ENCODE measurements at places on chromosomes 3 and 15. TPM values are rescaled to one million over a fixed set of nuclear protein-coding genes. Genes with fewer than 3 reads are reported as not detected.

- DNase-seq = peak; percentile 39
- H3K27me3 ChIP-seq = no peaks in the 10 kb centered on the region
- no peak overlapping the region for H3K27ac ChIP-seq
- H3K36me3 ChIP-seq = no peaks in the 10 kb centered on the region
Observed at GRCh38 chr3:15327941-15328340, 4.4 kb downstream of the SH3BP5 start.

DNA sequence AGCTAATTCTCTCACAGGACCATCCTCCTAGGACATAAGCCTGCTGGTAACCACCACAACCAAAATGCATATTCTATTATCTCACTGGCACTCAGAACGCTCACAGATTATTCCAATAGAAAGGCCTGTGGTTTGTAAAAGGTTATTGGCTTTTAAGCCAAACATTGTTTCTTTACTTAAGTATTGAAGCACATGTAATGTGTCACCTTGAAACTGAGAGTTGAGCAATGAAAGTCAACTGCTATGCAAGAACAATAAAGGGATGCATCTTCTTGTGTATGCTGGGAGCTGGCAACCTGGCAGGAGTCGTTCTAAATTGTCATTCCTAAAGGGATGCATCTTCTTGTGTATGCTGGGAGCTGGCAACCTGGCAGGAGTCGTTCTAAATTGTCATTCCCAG is 298.6 kb upstream of the DNAJC19 start:
- no peak for DNase-seq
- no peak overlapping the region for H3K27ac ChIP-seq
- H3K4me3 ChIP-seq = no peak overlapping the region

- no peaks in the 10 kb centered on the region for H3K36me3 ChIP-seq
- peak overlapping the region; percentile 26 for H3K27ac ChIP-seq
- DNase-seq = no peak
- peaks cover 5% of the 10 kb centered on the region for H3K4me1 ChIP-seq
- H3K27me3 ChIP-seq = no peaks in the 10 kb centered on the region
Observed at GRCh38 chr3:87997298-87997697, 61.5 kb downstream of the CGGBP1 start.

GRCh38 chr3:49531218-49531617 is 23.1 kb upstream of the BSN start:
- no peak for DNase-seq
- H3K27ac ChIP-seq = no peak overlapping the region
- peaks cover 2% of the 10 kb centered on the region for H3K36me3 ChIP-seq
- no peaks in the 10 kb centered on the region for H3K27me3 ChIP-seq
- H3K4me1 ChIP-seq = no peaks in the 10 kb centered on the region

DNA sequence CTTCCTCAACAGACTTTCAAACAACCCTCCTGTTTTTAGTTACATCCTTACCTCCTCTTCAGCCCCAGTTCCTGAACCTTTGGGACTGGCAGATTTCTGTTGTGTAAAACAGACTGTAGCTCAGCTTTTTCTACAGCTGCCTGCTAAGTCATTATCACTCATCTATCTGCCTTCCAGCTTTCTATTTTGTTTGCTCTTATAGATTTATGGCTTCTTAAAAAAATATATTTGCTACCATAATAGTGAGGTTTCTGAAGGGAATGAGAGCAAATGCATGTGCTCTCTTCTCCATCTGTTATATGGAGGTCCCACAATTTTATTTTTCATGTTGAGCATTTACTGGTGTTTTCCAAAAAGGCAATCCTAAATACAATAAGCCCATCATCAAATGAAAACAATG is 18.2 kb upstream of the GJD2 start:
- no peaks in the 10 kb centered on the region for H3K36me3 ChIP-seq
- H3K4me3 ChIP-seq = no peak overlapping the region
- H3K27ac ChIP-seq = no peak overlapping the region
- H3K4me1 ChIP-seq = no peaks in the 10 kb centered on the region

DNA sequence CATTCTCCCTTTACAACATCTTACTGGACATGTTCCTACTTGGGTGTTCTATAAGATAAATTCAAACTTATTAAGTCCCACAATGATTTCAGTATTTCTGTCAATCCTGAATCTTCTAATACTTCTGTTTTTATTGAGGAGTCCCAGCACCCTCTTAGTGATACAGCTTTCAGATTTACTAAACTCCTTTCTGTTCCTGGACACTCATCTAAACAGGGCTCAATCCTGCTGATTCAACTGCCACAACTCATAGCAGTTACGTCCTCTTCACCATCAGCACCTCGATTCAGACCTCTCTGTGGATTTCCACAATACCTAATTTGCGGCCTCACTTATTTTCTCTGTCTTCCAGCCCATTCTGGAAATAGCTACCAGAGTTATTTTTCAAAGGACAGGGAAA is 101.6 kb downstream of the KCNMB2 start:
- no peak overlapping the region for H3K4me3 ChIP-seq
- H3K27me3 ChIP-seq = no peaks in the 10 kb centered on the region
- no peaks in the 10 kb centered on the region for H3K36me3 ChIP-seq

The NEK10 gene
- total RNA-seq = 3.2 TPM

- no peak for DNase-seq
- H3K36me3 ChIP-seq = no peaks in the 10 kb centered on the region
- no peak overlapping the region for H3K27ac ChIP-seq
Observed at GRCh38 chr3:183369117-183369516, 59.3 kb downstream of the MCF2L2 start.

GRCh38 chr15:39209548-39210211 is 371.2 kb upstream of the THBS1 start:
- H3K27me3 ChIP-seq = no peaks in the 10 kb centered on the region
- H3K4me1 ChIP-seq = peaks cover 11% of the 10 kb centered on the region
- DNase-seq = no peak
- no peak overlapping the region for H3K4me3 ChIP-seq
- no peak overlapping the region for H3K27ac ChIP-seq
- no peaks in the 10 kb centered on the region for H3K36me3 ChIP-seq

DNA sequence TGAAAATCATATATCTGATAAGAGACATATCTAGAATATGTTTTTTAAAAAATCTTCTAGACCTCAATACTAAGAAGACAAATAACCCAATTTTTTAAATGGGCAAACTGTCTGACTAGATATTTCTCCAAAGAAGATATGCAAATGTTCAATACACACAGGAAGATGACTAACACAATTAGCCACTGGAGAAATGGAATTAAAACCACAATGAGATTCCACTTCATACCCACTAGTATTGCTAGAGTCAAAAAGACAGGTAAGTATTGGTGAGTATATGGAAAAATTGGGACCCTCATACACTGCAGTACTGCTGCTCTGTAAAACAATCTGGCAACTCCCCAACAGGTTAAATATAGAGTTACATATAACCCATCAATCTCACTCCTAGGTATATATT is 33.1 kb upstream of the TOPAZ1 start:
- H3K4me3 ChIP-seq = no peak overlapping the region
- no peaks in the 10 kb centered on the region for H3K36me3 ChIP-seq
- peak; percentile 57 for DNase-seq

The IQCH gene
- total RNA-seq = 1.9 TPM

- peaks cover 8% of the 10 kb centered on the region for H3K36me3 ChIP-seq
- peak overlapping the region; percentile 84 for H3K4me3 ChIP-seq
- peaks cover 23% of the 10 kb centered on the region for H3K4me1 ChIP-seq
- H3K27ac ChIP-seq = peak overlapping the region; percentile 99
Observed at GRCh38 chr3:15796771-15797641, 773 bp downstream of the ANKRD28 start.

DNA sequence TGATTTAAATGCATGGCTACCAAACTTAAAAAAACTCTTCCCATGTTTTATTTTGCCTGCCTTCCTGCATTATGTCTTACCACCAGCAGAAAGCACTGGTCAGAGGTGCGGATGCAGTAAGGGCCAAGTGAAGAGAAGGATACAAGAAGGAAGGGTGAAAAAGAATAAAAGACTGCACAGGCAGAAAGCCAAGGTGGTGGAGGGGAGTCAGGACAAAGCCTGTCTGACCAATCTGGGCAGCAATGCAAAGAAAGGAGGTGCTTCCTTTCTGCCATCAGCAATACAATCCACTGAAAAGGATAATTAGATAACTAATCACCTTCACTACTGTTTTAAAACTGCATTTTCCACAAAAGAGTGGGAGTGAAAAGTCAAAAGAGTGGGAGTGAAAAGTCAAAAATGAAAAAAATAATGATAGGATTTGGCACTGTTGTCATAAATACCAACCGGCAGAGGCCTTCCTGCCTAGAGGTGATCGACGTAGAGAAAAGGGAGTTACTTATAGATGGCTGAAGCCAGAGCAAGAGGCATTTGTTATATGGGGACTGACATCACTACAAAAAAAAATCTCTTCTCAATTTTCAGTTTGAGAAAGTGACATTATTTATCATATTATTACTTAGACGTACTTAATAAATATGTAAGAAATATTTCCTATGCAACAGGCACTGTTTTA is 385.3 kb downstream of the TBC1D5 start:
- no peak overlapping the region for H3K27ac ChIP-seq
- no peak for DNase-seq
- H3K4me3 ChIP-seq = no peak overlapping the region
- H3K36me3 ChIP-seq = no peaks in the 10 kb centered on the region

- H3K27ac ChIP-seq = no peak overlapping the region
- H3K4me3 ChIP-seq = no peak overlapping the region
- H3K36me3 ChIP-seq = no peaks in the 10 kb centered on the region
- peak; percentile 60 for DNase-seq
Observed at GRCh38 chr3:3627114-3627513, 172.1 kb upstream of the LRRN1 start.

GRCh38 chr3:7947930-7948329 is 553.7 kb upstream of the LMCD1 start:
- no peak overlapping the region for H3K27ac ChIP-seq
- no peaks in the 10 kb centered on the region for H3K4me1 ChIP-seq
- no peaks in the 10 kb centered on the region for H3K27me3 ChIP-seq
- no peaks in the 10 kb centered on the region for H3K36me3 ChIP-seq
- H3K4me3 ChIP-seq = no peak overlapping the region
